ENCODE measurements at places on chromosomes 11 and 22.

GRCh38 chr11:1597994-1598380 is at the start of gene KRTAP5-2:
Gene KRTAP5-2 (minus strand): TSS chr11:1598294. CDS start chr11:1598250, 44 bp downstream.
- no peak for DNase-seq

GRCh38 chr22:34067031-34067430 is 146.8 kb upstream of the LARGE1 start:
- no peak for DNase-seq

DNA sequence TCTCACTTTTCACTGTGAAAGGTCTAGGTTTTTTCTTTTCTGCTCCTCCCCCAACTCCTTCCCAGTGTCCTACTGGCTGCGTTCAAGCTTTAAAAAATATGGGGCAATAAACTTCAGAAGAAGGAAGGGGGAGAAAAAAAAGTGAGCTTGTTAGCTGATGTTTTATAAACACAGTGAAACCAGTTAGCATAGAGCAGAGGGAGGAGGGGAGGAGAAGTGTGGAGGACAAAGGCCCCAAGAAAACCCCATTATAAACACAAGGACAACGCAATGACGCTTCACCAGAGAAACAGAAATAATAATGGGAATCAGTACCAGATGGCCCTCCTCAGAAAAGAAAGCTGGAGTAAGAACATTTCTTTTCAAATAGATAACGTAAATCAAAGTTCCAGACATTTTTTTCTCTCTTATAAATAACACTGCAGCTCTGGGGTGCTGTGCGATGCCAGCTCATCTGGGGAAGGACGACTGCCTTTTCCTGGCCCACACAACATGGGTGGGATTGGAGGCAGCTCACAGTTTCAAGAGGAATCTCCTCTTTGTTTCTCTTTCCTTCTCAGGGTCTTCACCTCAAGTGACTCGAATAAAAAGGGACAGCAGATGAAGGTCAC is 235.4 kb upstream of the NARS2 start:
- no peak for DNase-seq

DNA sequence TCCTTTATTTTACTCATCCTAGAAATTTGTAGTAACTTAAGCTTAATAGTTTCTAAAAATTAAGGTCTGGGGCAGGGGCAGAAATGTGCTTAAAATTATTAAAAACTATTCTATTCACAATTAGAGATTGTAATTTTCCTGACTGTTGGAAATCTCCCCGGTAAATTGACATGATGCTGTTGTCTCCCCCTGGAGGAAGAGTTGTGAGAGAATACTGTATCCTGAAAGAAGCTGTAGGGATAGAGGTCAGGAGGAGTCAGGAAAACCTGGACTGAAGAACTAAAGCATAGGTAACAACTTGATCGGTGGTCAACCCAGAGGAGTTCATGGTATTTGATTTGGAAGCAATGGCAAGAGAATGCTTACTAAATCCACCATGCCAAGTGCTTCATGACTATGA is 16.2 kb upstream of the ESAM start:
- DNase-seq: no peak

- DNase-seq: no peak
Observed at GRCh38 chr11:133949129-133949528, 7.6 kb downstream of the IGSF9B start.

- DNase-seq: no peak
Observed at GRCh38 chr11:62544581-62545436, 1.8 kb downstream of the AHNAK start.

DNA sequence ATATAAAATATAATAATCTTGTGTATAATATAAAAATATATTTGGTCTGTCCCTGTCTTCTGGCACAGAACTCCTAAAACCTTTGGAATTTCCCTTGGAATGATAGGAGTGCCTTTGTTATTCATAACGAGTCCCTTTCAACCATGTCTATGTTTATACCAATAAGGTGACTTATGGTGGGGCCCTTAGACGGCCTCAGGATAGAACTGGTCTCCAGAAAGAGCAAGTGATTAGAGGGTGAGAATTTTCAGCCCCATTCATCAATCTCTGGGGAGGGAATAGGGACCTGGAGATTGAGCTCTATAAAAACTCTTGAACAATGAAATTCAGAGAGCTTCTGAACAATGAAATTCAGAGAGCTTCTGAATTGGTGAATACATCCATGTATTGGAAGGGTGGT is 18.4 kb upstream of the PICALM start:
- no peak for DNase-seq

DNA sequence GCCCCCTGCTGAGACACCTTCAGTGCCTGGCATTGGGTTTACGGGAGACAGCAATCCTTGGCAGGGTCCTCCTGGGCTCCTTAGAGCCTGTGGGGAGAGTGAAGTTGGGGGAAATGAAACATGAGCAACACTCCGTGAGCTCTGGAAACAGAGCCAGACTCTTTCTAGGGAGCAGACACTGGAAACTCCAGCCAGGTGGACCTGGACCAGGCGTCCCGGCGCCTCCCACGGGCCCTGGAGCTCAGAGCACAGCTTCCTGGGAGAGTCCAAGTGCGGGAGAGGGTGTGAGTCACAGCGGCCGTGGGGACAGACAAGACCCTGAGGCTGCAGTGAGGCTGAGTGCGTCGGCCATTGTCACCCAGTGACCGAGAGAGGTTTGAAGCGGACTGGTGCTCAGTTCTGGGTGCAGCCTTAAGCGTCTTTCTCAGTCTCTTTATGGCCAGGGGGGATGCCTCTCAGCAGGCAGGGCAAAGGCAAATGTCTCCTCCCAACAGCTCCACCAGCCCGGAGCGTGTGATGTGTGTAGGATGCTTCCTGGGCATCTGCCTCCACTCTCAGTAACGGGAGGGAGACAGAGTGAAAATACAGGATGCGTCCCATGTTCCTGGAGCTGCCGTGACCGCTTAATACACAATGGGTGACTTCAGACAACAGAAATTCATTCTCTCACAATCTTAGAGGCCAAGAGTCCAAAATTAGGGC is 399.2 kb downstream of the SHANK2 start:
- DNase-seq: no peak

DNA sequence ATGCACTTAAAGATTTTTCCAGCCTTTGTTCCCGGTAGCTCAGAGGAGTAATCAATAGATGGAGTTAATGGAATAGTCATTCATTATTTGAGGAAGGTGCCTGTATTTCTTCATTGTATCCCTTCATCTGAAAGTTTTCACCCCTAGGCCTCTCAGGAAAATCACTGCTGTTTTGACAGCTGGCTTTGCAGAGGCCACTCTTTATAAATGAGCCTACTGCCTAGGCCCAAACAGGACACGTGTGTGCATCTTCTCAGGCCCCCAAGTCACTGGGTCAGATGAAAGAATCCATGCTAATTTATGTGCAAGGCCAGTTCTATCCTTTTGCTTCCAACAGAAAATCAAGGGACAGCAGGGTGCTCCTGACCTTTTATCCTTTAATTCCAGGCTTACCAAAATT is 76.8 kb downstream of the MPPED2 start:
- DNase-seq: no peak

- DNase-seq: no peak
Observed at GRCh38 chr11:31089117-31089516, 280.4 kb downstream of the DCDC1 start.

GRCh38 chr11:13262096-13262495 is 15.5 kb upstream of the BMAL1 start:
- DNase-seq: no peak

GRCh38 chr11:115084231-115084630 is 405.9 kb downstream of the NXPE2 start:
- DNase-seq: no peak

GRCh38 chr22:22037229-22037628 is 54.6 kb upstream of the TOP3B start:
- no peak for DNase-seq

DNA sequence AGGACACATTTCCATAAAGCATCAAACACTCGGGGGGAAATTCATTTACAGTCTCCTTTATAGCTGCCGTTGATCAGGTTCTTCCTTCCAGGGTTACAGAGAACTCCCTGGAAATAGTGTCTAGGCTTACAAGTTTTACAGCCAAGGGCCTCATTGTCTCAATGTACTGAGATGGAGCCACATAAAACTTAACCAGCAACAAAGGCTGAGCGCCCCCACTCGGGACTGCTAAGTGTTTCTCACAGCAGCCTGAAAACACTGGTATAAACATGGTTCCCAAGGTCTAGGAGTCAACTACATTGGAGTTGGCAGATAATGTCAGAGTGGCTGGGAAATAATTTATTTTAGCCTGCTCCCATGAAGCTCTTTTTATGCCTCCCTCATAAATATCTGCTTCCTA is 686.2 kb downstream of the OPCML start:
- no peak for DNase-seq

DNA sequence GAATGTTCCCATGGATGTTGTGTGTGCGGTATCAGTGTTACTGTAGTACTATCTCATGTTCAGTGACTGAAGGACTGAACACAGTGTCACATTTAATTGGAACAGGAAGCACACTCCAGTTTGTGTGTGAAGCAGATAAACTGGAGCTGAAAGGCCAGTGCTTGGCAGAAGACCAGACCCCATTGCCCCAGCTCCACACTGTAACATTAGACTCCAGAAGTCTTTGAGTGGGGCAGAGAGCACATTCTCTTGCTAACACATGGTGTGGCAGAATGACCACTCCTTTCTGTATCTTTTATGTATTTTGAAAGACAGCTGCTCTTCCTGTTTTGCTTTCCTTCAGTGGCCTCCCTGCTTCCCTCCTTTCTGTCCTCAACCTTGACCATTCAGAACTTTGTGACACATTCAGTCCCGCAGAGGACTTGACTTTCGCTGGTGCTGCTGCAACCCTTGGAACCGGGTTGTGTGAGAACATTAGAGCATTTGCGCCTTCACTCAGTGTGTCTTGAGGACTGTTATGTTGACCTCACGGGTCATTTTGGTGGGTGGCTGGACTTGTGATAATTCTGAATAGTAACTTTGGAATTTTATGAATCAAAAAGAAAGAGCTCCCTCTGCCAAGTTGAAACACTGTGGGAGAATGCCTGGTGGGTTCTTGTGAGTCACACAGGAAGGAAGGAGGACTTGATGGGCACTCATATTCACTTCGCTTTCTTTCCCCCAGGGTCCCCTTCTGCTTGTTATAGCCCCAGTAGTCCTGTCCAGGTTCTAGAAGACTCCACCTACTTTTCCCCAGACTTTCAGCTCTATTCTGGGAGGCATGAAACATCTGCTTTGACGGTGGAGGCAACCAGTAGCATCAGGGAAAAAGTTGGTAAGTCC is 26.4 kb downstream of the AMOTL1 start:
- no peak for DNase-seq

DNA sequence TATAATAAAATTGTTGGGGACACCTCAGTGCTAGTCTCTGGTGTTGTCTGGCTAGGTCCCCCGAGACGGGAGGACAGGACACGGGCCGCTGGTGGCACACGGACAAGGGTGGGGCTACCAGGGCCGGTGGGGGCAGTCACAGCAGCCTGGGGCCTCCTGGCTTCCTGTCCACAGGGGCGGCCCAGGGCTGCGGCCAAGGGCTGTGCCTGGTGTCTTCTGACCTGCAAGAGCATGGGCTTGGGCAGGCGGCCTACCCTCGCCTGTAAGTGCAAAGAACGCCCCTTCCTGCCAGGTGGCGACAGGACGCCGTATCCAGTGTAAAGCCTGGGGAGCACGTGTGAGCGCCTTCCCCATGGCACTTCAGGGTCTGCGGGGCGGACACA is 3.6 kb downstream of the LRFN4 start:
- DNase-seq: no peak

GRCh38 chr22:47630741-47631534 is 868.5 kb downstream of the TBC1D22A start:
- no peak for DNase-seq

DNA sequence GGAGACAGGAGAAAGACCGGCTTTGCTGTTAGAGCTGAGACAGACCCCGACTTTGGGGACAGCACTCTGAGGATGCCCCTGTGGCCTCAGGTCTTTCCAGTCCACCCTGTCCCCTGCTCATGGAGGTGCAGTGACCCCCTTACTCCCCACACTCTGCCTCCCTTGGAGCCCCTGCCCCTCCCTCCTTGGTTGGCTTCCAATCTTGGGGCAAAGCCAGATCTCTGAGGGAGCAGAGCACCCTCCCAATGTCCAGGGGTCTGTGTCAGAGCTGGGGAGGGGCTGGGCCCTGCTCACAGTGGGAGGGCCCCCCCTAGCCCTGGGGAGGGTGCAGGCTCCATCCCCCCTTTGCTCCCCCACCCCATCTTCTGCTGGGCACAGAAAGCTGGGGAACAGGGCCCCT is 50.0 kb downstream of the IGLL1 start:
- DNase-seq: no peak

GRCh38 chr22:19757140-19757984 is 3.2 kb upstream of the TBX1 start:
- DNase-seq: no peak

DNA sequence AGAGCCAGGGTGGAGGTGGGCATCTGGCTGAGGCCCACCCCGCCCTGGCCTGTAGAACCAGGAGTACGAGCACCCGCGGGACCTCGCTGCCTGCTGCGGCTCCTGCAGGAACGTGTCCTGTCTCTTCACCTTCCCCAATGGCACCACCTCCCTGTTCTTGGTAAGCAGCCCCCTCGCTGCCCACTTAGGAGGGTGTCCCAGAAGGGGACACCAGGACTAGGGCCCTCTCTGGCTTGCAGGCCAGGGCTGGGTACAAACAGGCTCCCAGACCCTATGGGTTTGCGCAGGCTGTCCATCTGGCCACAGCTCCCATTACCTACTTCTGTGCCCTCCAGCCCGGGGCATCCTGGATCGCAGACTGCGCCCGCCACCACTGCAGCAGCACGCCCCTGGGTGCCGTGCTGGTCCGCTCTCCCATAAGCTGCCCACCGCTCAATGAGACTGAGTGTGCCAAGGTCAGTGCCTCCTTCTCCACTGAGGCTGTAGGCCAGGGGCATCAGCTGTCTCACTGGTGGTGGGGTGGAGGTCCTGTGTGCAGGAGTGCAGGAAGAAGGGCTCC is 77.5 kb upstream of the MYOD1 start:
- no peak for DNase-seq

DNA sequence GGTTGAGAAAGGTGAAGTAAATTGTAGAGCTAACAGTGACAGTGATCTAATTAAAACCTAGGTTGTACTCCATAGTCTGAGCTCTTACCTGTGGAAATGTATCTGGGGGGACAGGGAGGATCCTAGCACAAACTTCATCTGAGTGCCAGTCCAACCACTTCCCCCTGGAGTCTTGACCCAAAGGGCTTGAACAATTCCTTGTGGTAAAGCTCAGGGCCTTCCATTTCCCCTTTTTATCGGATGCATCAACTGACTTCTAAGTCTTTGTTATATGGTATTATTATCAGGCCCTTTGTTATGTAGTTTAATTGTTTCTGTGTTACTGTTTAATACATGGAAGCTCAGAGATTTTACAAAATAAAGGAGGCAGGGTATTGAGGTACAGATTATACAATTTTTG is 140.2 kb upstream of the SESN3 start:
- DNase-seq: no peak

DNA sequence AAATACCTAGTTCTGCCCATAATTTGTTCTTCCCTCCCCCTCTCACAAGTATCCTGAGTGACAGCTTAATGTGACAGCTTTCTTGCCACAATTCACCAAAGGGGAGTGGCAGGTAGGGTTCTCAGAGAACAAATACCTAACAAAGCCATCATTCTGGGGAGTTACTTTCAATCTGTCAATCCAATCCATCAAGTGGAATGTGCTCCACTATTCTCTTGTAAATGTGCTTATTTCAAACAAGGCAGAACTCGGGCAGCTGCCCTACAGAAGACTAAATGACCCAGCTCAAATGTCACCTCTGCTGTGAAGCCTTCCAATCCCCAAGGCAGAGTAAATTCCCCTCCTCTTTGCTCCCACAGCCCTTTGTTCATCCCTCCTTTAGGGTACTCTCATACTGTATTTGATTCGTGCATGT is 27.8 kb downstream of the LGR4 start:
- DNase-seq: no peak

GRCh38 chr22:41099036-41099435 is 6.6 kb downstream of the EP300 start:
- no peak for DNase-seq

- no peak for DNase-seq
Observed at GRCh38 chr11:18364495-18365073, 29.8 kb upstream of the LDHA start.

All from stimulated activated CD8-positive, alpha-beta memory T cell treated with anti-CD3 and anti-CD28 coated beads, Interleukin-7, amount 100 ng/mL, for 1 hour (primary cell).